ENCODE measurements at places on chromosomes 16 and 17.

- DNase-seq = no peak
These were observed 9.8 kb downstream of the RTN4RL1 start for GRCh38 chr17:2015314-2015713.

- no peak for DNase-seq
These were observed 6.6 kb upstream of the SHCBP1 start for GRCh38 chr16:46627746-46628145.

DNA sequence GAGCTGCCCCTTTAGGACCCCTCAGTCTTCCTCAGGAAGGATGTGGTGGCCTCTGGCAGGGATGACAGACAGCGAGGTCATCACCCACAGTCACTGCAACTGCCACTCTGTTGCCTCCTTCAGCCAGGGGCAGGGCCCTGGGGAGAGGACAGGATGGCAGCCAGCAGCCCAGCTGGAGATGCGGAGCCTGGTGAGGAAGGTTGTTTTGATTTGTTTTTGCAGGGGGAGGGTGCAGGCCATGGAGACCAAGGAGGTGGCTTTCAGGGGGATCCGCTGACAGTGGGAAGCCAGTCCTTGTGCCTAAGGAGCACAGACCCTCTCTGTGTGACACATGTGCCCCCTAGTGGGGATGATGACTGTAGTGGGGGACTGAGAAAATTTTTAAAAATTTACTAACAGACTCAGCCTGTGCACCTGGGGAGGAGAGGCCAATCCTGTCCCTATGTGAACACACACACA, 7.4 kb downstream of the PRCD start:
- DNase-seq = no peak

- no peak for DNase-seq
These were observed 4.3 kb downstream of the C16orf74 start for GRCh38 chr16:85746460-85747215.

DNA sequence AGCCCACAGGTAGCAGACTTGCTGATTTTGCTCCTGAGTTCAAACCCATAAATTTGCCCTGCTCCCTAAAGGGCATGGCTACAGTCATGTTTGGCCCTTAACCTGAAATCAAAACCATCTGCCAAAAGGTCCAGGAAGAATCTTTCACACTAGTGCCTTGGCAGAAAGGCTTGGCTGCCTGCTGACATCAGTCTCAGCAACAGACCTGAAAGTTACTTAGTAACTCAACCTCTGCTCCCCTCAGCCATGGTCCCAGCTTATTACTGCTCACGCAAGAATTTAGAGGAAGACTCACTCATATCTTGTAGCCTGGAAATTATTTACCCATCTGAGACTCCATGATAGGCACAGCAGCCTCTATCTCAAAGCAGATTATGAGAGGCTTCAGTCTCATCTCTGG, 98.0 kb upstream of the KIF2B start:
- DNase-seq = no peak

GRCh38 chr17:68441070-68441770, 16.1 kb downstream of the WIPI1 start:
- DNase-seq = no peak

Measured in DMS79 (cell line).